Astrocyte (in vitro differentiated cells and primary cell): ENCODE measurements at places on chromosomes 5 and 9. TPM values are rescaled to one million over a fixed set of nuclear protein-coding genes. Genes with fewer than 3 reads are reported as not detected.
A peak's percentile ranks its signal among the peaks of the same experiment; 100 is the strongest.

GRCh38 chr5:115639377-115639776 is 13.5 kb upstream of the TMED7 start:
- DNase-seq, result no peak

Gene UBQLN1
- total RNA-seq, result 99.3 and 102 TPM in 2 replicates

- peak; percentile 99 for DNase-seq
Measured at GRCh38 chr5:152688561-152689249, 283.6 kb upstream of the NMUR2 start.

GRCh38 chr5:87246061-87246460 is 21.6 kb upstream of the RASA1 start:
- no peak for DNase-seq

GRCh38 chr9:37944671-37945481 is 40.9 kb upstream of the SLC25A51 start:
- peak; percentile 70 for DNase-seq

Gene PAEP
- total RNA-seq, result 0.39 TPM in 1 of 2 replicates, not detected in the other

DNA sequence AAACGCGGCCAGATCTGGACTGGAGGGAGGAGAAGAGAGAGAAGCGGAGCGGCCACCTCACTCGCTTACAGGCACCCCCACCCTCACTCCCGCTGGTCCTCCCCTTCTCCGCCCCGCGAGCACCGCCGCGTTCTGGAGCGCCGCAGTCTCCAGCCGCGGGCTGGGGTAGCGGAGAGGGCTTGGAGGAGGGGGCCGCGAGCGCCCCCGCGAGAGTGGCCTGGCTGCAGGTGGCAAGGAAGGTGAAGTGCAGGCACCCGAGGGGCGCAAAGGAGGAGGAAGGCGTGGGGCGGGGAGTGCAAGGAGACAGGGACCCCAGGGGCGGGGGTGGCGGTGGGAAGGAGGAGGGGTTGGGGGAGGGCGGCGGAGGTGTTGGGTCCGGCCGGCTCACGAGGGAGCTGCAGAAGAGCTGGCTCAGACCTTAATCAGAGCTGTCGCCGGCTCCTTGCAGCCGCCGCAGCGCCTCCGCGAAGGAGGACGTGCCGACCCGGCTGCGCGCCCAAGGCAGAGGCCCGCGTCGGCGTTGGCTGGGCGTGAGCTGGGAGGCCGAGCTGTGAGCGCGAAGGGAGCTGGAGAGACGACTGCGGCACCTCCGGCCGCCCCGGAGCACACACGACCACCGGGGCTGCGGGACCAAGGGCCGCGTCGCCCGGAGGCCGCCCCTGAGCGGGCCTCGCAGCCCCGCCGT is at the start of gene DMRT3:
DMRT3 (plus strand) TSS at position 398 of the 685 bp plus-strand sequence. CDS start 347 bp downstream, outside the sequence.
- DNase-seq, result no peak

DNA sequence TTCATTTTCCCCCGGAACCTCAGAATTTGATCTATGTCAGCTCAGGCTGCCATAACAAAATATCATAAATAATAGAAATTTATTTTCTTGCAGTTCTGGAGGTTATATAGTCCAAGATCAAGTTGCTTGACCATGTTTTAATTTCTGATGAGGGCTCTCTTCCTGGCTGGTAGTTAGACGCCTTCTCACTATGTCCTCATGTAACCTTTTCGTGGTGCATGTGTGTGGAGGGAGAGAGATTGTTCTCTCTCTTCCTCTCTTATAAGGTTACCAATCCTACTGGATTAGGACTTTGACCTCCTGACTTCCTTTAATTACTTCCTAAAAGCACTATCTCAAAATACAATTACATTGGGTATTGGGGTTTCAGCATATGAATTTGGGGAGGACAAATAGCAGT is 198.6 kb downstream of the SH3GL2 start:
- DNase-seq, result no peak

DNA sequence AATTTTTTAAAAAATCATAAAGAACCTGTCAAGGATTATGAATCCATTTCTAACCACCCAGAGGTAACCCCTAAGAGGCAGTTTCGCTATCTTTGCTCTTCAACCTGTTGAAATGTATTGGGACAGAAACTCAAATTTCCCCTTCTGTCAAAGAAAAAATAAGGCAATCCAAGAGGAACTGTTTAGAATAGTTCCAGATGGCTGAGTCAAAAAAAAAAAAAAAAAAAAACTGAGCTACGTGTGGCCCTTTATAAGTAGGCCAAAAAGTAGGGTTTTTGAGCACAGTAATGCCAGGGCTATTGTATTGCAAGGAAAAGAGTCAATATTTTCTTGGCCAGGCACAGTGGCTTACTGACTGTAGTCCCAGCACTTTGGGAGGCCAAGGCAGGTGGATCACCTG is 94.9 kb downstream of the RAD23B start:
- DNase-seq, result no peak

DNA sequence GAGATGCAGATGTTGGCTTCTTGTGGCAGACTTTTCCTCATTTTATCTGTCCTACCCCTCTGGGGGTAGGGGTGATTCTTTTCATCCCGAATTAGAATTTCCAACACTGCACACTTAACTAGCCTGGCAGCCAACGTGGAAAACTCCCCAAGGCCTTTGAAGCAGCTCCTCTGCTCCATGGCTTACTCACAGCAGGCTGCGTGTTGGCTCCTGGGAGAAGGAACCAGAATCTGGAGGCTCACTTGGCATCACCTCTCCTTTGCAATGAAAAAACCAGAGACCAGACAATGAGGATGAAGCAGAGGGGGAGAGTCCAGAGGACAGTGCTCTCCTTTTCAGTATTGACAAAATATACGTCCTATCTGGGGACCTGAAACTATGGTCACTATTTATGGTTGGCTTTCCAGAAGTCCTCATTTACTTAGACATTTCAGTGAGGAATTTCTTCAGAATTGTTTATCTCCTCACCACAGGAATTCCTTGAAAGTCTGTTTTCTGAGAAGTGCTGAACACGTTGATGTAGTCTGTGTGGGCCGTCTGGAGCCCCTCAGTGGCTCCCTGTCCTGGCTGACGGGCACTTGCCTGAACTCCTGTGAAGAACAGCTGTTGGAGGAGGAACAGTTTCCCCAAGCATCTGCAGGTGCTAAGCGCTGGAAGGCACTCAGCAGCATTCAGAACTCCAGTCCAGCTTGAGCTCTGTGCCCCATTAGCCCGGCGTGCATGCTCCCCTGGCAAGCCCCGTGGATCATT is 231.3 kb downstream of the RFK start:
- peak; percentile 84 for DNase-seq

DNA sequence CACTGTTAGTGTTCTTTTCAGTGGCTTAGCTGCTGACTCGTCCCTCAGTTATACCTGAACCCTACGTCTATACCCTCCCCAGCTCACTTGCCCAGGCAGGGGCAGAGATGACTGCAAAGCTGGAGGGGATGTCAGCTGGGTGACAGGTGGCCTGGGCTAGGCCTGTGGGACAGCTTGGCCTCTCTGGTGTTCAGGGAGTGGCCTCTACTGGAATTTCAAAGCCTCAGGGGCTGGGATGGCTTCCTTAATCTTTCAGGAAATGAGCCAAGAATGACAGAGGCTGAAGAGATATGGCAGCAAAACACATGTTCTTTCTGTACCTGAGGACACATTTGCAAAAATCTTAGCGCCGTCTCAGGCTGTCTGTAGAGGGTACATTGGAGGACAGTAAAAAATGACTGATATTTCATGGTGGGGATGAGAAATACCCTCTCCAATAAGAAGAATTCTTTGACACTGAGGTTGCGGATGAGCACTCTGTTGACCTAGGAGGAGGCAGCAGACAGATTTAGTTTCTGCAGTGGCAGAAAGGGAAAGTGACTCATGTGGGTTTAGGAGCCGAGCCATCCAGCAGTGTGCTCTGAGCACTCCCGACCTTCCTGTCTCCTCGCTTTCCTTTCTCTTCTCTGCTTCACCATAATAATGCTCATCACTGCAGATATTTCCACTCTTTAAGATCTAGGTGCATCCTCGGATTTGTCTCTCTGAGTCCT is 54.4 kb downstream of the ENTREP1 start:
- peak; percentile 63 for DNase-seq

DNA sequence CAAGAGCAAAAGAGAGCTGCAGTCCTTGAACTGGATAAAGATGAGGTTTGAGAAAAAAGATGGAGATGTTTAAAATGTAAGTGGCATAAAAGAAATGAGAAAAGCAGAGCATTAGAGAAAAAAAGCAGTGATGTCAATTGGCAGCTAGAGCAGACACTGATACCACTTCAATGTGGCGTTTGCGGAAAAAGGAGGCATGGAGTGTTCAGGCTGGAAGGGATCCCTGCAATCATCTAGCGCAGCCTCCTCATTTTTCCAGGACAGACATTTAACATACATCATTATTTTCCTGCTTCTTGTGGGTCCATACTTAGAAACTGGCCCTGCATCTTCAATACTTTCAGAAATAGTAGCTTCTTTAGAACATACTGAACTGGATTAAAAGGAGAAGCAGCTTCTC is 563.8 kb downstream of the PTPRD start:
- no peak for DNase-seq

Gene GRXCR2
- total RNA-seq, result not detected in 2 replicates

- DNase-seq, result no peak
Measured at GRCh38 chr5:123885081-123885480, 373.1 kb downstream of the CSNK1G3 start.

GRCh38 chr5:150780187-150780692 is 1.7 kb downstream of the SMIM3 start:
- DNase-seq, result peak; percentile 61

DNA sequence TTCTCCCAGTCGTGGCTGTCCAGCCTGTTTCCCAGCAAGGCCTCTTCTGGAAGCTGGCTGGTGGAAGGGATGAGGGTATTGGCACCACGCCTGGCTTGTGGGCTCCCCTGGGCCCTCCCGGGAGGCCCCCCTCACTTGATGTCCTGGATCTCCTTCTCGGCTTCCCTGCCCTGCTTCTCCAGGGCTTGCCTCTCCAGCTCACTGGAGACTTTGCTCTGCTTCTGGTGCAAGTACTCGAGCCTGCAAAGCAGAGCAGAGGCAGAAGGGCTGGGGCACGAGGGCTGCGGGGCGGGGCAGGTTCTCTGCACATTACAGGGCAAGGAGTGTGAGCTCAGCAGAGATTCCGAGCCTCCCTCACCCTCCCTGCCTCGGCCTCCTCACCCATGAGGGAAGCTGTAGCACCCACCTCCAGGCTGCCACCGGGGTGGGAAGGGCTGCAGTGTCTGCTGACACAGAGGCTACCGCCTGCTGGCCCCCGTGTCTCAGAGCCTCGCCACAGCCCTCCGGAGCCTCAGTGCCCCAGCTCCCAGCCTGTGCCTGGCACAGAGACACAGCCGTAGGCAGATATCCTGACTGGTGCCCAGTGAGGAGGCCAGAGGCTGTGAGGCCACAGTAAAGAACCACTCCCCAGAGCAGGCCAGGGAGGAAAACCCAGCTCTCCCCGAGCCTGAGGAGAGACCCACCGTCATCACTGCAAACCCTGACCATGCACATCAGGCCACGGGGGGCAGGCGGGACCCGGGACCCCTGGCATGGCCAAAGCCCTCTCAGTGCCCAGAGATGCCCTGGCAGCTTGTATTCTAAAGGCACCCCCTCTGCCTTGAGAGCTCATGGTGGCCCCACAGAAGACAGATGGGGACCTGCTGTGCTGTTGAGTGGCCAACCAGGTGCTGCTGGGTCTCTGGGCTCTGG is 7.2 kb downstream of the SNAPC4 start:
- no peak for DNase-seq

Gene ZNF618
- 29.6 and 30.1 TPM in 2 replicates for total RNA-seq

DNA sequence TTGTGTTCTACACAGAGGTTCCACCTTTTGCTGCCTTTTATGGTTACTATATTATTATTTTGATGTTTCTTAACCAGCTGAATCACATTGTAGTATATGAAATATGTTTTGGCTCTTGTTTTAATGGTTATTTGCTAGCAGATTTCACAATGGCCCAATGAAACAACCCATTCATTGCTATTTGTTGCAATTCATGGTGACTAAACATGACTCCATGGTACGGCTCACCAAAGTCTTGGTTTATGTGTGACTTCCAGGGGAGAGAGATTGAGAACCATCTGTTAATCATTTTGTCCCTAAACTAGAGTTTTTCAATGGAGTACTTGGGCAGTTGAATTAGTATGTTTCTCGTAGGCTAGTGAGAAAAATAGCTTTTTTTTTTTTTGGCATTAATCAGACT is 108.4 kb downstream of the GHR start:
- no peak for DNase-seq

- DNase-seq, result peak; percentile 16
Measured at GRCh38 chr9:110623462-110624025, 44.0 kb upstream of the SVEP1 start.

Gene INSL6
- total RNA-seq, result not detected in 2 replicates

Gene OBP2B
- total RNA-seq, result not detected in 2 replicates

DNA sequence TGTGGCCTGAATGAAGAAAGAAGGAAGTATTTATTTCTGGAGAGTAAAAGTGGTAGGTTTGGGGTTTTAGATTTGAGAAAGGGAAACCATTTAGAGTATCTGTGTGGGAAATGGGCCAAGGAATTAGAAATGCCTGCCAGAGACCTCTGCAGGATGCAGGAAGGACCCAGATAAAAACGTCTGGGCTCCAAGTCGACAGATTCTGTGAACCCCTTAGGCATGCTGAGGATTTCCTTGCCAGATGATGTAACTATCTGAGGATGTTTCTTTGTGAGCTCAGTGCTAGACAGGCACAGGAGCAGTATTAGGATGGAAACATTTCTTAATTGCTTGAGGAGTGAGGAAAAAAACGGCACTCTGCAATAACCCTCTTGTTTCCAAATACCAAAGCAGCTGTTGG is 251.8 kb upstream of the DMRT1 start:
- DNase-seq, result peak; percentile 77

Gene PCDHGA9
- total RNA-seq, result 0.73 and 0.87 TPM in 2 replicates

DNA sequence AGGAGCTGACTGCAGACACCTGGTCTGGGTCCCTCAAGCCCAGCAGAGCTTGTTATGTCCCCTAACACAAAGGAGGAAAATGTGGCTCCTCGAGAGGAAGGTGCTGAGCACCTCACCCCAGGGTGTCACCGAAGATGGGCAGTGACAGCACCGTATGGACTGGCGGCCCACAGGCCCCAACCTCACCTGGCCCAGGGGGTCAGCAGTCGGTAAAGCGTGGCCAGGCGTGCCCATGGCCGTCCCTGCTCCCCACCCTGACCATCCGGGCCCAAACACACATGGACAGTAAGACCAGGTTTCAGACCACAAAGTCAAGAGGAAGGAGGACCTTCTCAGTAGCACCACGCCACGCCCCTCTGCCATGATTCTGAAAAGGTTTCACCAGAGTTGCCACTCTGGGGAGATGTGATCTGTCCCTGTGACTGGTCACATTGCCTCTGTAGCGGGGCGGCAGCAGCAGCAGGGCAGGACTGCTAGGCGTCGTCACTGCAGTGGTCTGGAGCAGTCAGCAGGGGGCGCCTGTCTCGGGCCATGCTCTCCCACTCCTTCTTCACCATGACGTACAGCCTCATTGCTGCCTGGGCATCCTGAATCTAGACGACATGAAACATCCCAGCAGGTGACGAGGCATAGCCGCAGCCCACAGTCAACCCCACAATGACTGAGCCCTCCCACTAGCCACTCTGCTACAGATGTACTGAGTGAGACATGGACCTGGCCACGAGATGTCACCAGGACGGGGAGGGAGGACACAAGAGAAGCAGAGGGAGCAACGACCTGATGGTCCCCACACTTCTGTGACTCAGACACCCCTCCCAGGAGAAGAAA is 11.1 kb downstream of the REXO4 start:
- DNase-seq, result peak; percentile 22

Gene OGN
- not detected in 2 replicates for total RNA-seq

Gene CENPK
- total RNA-seq, result 5.6 and 7.0 TPM in 2 replicates

DNA sequence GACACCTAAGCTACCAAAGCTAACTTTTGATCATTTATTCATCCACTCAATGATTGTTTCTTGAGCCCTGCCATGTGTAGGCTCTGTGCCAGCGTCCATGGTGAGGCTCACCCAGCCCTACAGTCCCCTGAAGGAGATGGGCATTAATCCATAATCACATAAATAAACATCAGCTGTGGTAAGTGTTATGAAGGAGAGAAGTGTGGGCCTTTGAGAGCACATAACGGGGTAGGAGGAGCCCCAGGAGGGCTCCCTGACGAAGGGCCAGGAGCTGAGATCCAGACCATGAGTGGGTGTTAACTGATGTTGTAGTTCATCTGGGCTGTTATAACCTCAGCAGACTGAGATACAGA is 53.9 kb upstream of the AFAP1L1 start:
- DNase-seq, result peak; percentile 37
